WTC11 (cell line): ENCODE measurements at places on chromosomes 7 and 10.

DNA sequence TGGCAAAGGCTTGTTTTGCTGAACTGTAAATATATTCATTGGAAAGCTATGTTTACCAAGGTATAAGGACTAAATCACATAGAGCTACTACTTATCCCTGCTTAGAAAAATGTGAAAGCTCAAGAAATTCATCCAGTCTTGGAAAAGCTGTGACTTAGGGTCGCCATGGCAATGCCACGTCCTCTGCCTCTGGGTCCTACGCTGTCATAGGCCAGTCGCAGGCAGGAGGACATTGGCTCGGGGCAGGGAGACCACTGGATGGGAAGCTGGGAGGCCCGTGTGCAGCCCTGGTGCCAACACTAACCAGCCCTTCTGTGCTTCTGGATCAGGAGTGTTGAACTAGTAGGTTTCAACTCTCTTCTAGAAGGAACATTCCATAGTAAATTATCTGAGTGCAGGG, 67.3 kb upstream of the PDZD8 start:
- no peak for DNase-seq

DNA sequence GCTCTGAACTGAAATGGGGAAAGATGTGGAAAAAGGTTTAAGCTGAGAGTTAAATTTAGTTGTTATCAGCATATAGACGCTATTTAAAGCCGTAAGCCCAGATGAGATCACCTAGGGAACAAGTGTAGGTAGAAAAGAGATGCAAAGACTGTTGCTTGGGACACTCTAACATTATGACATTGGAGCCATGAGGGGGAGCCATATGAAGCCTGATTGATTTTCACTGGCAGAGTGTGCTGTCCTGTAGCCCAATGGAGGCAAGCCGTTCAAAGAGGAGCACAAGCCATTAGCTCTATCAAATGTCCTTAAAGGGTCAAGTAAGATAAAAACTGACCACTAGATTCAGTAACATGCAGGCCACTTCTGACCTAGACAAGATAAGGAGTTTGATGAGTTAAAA, 223.3 kb downstream of the TWIST1 start:
- no peak for DNase-seq

GRCh38 chr10:780536-781524, 91.4 kb upstream of the DIP2C start:
- DNase-seq = peak; percentile 2

GRCh38 chr10:44715136-44715535, 196.0 kb upstream of the TMEM72 start:
- no peak for DNase-seq

DNA sequence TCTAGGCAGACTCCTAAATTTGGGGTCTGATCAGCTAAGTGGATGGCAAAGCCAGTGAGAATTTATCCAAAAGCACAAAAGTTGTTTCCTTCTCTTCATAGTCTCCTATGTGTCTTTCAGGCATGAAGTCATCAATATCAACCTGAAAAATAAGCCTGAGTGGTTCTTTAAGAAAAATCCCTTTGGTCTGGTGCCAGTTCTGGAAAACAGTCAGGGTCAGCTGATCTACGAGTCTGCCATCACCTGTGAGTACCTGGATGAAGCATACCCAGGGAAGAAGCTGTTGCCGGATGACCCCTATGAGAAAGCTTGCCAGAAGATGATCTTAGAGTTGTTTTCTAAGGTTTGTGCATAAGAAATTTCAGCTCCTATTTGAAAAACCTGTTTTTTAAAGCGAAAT, 4.8 kb downstream of the GSTO1 start:
- no peak for DNase-seq

DNA sequence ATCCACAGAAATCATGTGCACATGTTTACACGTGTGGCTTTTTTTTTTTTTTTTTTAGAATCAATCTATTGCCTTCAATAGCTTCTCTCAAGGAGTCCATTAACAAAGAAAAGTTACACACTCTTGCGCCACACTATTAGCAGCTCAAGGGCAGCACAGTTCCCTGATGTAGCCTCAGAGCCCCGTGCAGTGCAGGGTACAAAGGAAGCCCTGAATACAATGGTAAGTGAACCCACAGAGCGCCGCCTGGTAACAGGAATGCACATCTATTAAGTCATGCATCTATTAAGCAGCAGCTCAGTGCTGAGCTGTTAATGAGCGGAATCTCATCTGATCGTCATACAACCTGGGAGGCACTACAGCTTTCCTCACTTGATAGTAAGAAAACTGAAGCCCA, 113.7 kb upstream of the PDLIM1 start:
- no peak for DNase-seq

GRCh38 chr7:36961693-36962092, 237.4 kb upstream of the AOAH start:
- DNase-seq = no peak

DNA sequence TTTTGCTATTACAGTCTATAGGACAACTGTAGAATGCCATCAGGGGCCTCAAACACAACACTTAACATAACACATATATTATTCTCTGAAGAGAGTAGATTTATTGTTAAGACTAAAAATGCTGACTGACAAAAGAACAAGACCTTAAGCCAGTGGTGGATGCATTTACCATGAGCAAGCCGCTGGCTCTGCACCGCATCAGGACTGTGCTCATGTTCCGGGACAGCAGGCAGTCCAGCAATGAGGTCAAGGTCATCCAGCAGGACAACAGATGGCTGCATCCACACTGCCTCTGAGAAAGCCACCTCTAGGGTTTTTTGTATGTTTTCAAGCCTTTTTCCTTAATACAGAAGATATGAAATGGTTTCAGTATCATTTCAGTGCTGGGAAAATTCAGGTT, 23.8 kb downstream of the PEX1 start:
- no peak for DNase-seq

DNA sequence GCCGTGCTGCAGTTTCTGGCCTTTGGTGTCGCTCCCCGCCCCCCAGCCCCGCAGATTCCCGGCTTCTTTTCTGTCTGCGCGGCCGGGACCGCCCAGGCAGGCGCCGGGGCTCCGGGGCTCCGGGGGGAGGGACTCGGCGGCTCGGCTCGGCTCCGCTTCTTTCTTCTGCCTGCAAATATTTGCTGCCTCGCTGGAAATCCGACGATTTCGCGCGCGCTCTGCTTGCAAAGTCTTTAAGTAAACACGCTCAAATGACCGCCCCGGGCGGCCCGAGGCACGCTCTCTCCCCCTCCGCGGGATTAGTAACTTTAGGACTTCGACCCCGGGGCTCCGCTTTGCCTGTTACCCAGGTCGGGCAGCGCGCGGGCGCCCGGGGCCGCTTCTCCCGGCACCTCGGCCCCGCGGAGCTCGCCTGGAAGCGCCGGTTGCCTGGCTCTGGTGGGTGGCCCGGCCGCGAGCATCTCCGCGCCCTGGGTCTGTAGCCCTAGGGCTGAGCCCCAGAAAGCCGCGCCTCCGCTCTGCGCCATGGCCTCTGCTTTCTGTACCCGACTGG, 3.9 kb upstream of the GATA3 start:
- DNase-seq = no peak

- DNase-seq = no peak
Observed at GRCh38 chr10:114974625-114975024, 36.6 kb downstream of the TRUB1 start.

- DNase-seq = no peak
Observed at GRCh38 chr10:110081911-110082310, 74.1 kb downstream of the ADD3 start.

- DNase-seq = no peak
Observed at GRCh38 chr7:710161-710560, 16.3 kb upstream of the DNAAF5 start.

GRCh38 chr10:85510682-85511081, 855.9 kb downstream of the GRID1 start:
- DNase-seq = peak; percentile 26

GRCh38 chr10:80104066-80104926, 25.8 kb downstream of the TMEM254 start:
- no peak for DNase-seq

DNA sequence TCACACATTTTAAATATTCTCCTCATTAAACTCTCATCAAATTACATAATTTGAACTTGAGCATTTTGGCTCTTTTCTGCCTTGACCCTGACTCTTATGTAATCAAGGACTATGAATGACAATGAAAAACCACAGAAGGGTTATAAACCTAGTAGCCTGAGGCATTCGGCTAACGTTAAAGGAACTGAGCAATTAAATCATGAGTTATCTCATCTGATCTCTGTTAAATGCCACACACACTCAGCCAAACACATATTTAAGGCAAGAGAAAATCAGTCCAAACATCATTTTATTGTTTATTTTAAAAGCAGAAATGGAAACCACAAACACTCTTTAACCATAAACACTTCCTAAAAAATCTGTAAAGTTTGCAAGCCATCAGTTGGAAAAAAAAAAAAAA, 204.3 kb downstream of the DGKI start:
- DNase-seq = no peak

DNA sequence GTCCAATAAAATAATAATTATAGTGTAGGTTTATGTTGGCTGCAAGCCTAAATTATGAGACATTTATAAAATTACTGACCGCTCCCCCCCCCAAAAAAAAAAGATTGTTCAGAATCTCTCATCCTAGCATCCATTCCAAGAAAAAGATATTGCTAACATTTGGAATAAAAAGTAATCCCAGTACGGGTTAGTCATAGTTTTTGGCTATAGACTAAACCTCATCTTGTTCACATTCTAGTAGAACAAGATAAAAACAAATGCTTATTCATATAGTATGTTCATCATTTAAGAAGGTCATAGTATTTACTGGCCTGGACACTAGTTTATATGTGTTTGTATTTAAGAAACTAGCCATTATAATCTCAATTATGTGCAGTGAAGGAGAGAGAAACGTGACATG, 44.0 kb downstream of the ADK start:
- no peak for DNase-seq

- peak; percentile 40 for DNase-seq
Observed at GRCh38 chr7:48154792-48155413, 16.4 kb upstream of the ABCA13 start.

DNA sequence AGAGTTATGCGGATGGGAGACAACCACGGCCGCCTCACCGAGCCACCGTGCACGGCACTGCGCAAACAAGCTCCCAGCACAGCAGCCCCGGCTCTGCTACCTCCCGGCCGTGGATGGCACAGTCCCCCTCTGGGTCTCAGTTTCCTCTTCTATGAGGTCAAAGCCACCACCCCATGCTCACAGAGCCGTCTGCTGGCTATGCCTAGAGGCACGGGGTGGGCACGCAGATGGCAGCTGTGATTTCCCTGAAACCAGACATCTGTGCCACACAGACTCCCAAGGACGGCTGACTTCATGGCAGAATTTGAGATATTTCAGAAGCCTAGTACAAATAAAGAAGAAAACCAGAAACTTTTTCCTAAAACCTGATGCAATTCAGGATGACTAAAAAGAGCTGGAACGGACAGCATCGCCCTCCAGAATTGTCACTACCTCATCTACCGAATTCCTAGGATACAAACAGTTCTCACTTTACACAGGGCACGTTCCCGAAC, 73.2 kb downstream of the AMZ1 start:
- DNase-seq = no peak

- no peak for DNase-seq
Observed at GRCh38 chr7:35697414-35698175, 2.7 kb upstream of the HERPUD2 start.

DNA sequence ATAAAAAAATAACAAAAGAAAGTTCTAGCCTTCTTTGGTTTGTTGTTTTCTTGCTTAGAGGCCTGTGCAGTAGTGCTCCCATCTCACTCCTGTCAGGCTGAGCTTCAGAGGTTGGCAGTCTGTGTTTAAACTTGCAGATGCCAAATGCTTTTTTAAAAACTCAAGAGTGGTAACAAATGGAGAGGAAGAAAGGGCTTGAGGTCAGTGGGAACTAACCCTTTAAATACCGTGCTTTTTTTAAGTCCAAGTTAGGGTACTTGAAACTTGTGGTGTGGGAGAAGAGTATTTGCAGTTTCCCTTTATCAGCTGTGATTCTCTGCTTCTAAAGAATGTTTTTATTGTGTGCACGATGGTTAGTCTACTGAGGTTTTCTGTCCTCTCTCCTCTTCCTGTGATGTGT, 29.4 kb downstream of the ZRANB1 start:
- no peak for DNase-seq

DNA sequence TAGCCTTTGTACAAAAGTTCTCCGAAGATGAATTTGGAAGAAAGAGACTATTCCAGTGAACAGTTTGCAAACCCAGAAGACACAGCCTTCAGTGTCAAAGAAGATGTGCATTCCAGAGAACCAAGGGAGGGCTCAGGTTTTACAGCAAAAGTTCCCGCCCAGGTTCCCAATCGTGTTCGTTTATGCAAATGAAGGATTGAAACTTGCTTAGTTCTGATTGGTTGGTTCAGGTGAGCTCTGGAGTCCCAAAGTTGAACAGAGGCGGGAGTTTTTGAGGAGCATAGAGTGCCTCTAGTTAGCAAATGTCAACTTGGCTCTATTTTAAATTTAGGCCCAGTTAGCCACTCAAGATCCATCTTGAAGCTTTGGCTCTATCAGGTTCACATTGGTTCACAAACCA, 51.3 kb downstream of the TMEM270 start:
- DNase-seq = no peak

DNA sequence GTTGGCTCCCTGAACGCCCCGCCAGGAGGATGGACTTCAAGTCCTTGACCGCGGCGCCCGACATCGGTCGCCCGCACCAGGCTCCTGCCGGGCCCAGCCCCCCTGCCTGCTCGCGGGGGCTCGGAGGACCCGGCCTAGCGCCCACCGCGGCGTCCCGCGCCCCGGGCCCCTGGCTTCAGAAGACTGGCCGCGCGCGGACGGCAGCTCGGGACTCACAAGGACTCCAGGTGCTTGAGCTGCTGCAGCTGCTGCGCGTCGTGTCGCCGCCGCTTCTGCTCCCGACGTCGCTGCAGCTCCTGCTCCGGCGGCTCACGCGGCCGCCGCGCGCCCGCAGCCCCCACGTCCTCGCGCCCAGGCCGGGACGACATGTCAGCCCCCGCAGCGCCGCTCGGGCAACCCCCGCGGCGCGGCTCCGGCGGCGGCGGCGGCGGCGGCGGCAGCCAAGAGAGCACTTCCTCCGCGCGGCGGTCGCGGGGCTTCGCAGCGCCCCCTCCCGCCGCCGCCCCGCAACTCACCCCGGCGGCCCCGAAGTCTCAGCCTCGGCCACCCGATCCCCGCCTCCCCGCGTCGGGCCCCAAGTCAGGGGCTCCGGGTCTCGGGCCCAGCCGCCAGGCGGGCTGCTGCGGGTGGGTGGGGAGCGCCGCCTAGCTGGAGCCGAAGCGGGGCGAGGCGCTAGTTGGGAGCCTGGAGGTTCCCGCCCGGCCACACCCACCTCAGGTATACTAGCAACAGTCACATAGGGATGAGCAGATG, at the start of gene RP9:
RP9 (minus strand) TSS at position 400 of the 753 bp plus-strand sequence; CDS start at position 368, 32 bp downstream.
- peak; percentile 87 for DNase-seq

DNA sequence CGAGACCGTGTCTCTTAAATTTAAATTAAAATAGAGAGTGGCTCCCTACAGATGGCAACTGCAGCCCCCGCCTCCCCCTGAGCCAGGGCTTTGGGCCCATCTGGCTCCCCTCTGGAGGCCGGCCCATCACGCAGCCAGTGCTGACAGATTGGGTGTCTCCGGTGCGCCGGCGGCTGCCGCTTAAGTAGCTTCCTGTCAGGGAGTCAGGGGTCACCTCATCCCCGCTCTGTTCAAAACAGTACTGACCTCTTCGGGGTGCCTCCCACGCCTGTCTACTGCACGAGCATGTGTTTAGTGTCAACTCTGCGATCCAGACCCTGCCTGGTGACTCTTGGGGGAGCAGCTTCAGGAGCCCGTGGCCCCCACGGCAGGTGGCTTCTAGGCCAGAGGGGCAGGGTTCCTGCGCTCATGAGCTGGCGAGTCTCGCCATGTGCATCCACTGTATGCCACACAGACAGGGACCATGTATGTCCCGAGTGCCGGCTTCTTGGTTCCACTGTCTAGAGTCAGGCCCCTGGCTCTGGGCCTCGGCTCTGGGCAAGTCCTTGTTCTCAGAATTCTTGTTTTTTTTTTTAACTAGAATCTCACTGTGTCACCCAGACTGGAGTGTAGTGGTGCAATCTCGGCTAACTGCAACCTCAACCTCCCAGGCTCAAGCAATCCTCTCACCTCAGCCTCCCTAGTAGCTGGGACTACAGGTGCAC, 36.1 kb downstream of the KCTD7 start:
- DNase-seq = no peak
